Non-pigmented ciliary epithelial cell (primary cell): ENCODE measurements at places on chromosomes 2 and 18.

- DNase-seq: peak; percentile 34
Observed at GRCh38 chr18:54392543-54393023, 34.9 kb downstream of the C18orf54 start.

- no peak for DNase-seq
Observed at GRCh38 chr2:72718876-72719275, 107.0 kb downstream of the EXOC6B start.

GRCh38 chr2:148861367-148861766 is 13.7 kb upstream of the KIF5C start:
- DNase-seq: no peak

DNA sequence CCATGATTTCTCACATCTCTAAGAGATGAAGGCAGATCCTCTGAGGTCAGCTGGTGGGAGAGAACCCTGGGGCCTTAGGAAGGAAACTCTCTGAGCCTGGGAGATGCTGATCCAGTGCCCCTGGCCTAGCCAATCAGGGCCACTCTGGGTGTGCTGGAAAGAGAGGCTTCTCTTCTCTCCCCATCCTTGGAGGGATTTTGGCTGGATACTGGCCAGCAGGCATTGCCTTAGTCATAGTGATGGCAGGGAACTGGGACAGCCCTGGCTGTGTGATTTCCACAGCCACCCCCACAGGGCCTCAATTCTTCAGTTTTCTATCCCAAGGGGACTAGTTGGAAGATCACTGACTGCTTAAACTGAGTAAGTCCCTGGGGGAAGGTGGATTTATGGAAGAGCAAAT is 26.6 kb upstream of the PLB1 start:
- DNase-seq: no peak

DNA sequence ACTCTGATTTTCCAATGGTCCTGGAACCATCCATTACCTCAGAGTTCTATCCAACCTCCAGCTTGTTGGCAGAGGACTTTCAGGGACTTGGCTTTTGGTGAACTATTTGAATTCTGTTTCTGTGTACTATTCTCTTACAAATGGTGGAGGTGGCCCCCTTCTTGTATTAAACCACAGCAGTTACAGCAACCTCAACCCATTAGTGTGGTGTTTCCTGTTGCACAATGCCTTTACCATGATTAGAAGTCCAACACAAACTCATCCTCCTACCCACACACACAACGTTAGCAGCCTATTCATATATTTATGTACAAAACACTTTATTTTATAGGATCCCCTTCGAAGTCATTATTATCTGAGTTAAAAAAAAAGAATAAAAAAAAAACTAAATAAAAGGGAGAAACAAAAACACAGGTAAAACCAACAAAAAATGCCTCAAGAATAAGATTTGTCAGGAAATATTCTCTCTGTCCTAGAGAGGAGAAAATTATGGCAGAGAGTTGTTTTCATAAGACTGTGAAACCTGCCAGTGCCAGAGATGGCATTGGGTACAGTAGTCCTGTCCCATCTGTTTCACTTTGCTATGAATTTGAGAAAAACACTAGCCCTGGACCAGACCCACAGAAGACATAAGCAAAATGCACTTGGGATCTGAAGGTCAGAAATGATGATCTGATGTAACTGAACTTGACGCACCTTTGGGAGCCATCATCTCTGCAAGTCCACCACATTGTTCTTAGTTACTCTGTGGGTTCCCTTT is 1896.0 kb upstream of the PIK3C3 start:
- no peak for DNase-seq

GRCh38 chr18:48674758-48675351 is 136.0 kb downstream of the CTIF start:
- no peak for DNase-seq

- DNase-seq: no peak
Observed at GRCh38 chr18:32427084-32427900, 43.4 kb downstream of the GAREM1 start.

DNA sequence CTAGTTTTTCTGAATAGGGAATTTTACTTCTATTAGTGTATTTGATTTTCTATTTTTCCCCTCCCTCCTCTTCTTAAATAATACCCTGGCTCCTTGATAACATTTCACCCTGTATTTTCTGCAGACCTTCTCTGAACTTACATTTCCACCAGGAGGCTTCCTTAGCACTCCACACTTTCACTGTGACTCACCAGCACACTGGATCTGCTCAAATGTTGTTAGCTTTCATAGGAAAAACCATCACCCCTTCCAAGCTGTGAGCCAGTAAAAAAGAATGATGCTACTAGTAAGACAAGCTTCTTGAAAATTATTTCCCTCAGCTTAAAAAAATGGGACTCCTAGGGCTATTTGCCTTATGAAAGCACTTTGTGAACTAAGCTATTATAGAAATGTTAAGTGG is 16.1 kb downstream of the SUPT7L start:
- no peak for DNase-seq

- DNase-seq: no peak
Observed at GRCh38 chr2:128399256-128399655, 80.6 kb upstream of the HS6ST1 start.

- DNase-seq: no peak
Observed at GRCh38 chr2:175709248-175709647, 292.8 kb downstream of the LNPK start.

DNA sequence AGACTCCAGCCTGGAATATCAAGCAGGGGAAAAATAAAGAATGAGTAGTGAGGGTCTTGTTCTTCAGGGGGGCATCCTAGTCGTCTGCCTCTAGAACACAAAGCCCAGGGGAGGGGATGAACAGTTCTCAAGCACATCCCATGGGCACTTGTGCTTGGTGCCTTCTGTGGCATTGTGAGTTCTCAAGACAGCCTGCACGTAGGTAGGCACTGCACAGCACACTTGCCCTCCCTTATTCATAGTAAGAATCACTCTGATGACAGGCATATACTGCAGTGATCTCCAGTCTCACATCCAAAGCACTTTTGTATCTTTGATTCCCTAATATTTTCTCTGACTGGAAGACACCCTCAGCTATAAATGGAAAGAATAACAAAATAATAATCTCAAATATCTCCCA is 104.7 kb upstream of the CNGA3 start:
- DNase-seq: no peak

DNA sequence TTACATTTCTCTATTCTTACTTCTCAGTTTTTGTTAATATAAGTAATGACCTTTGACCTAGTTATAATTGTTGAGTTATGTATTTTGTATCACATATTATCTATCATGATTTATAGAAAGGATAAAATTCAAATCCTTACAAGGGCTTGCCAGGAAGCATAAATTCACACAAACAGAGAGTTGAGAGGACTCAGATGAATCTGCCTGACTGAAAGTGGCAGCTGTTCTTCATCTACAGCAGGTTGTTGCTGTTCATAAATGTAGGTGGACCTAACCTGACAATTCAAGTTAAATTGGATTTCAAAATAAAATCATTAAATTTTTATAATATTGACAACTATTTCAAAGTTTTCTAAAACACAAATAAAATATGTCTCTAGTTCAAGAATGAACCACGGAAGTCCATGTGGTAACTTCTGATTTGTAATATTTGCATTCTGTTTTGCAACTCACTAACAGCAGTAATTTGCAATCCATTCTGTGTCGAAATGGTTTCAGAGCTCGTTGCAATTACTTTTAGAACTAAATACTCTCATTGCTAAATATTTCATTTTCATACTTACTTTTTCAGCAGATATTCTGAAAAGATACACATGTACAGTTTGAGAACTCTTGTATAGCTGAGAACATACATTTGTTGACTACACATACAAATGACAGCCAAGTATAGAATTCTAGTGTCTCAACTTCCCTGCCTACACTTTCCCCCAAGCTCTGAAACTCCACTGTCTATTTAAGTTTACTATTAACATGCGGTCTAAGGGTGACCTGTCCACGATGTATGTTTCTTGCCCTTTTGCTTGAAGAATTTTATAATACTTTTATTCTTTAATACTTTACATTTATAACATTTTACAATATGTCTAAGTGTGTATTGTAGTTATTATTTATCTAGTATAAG is 25.7 kb downstream of the SCN7A start:
- DNase-seq: no peak

GRCh38 chr2:195861821-195862220 is 204.8 kb downstream of the SLC39A10 start:
- DNase-seq: no peak

DNA sequence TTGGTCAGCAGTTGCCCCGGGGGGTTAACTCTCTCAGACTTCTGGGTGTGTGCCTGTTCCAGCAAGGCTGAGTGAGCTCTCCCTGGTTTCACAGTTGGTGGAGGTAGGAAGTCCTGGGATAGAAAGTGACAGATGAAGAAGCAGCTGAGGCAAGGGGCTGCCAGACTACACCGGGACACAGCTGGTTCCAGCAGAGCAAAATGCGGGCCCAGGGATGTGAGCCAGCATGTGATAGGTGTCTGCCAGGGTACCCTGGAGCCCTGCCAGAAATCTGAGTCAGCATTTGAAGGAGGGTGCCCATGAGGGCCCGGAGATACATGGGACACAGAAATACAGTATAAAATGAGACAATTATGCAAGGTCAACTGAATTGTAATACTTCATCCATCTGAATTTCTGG is 79.3 kb upstream of the LGALSL start:
- no peak for DNase-seq

GRCh38 chr2:212194396-212194795 is 344.2 kb downstream of the ERBB4 start:
- no peak for DNase-seq

DNA sequence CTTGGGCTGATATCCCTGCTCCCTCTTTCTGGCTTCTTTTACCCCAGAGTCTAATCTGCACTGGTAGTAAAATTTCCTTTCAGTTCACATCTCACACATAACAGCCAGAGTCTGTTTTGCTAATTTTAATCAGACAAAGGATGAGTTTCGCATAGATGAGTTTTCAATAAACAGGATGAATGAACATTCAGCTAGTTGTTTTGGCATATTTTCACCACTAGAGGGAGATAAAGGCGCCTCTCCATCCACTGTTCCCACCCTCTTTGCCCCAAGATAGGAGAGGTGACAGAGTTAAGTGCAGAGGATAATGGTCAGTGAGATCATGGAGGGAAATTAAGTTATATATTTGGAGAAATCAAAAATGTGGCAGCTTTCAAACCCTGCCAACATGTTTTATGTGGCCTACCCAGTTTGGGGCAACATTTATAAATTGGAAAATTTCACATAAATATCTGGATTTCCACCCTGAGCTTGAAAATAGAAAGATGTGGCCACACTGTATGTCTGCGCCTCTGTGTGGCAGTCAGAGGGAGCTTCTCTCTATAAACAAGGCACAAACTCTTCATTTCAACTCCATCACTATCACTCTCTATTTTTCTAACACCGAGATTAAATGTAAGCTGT is 48.5 kb upstream of the DTNA start:
- DNase-seq: no peak

DNA sequence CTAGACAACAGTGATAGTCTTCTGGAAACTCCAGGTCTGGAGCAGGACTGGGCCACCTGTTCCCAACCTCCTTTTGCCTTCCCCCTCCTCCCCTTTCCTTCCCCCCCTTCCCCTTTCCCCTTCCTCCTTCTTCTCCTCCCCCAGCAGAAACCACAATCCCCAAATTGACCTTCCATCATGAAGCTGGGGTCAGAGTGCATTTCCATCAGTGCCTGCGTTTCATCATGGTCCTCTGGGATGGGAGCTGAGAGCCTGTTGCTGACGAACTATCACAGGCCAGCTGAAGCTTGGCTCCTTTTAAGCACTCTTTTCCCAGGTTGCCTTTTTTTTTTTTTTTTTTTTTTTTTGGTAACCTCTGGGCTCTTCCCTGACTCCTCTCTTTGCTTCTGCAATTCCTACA is 52.6 kb upstream of the SMAD2 start:
- no peak for DNase-seq

DNA sequence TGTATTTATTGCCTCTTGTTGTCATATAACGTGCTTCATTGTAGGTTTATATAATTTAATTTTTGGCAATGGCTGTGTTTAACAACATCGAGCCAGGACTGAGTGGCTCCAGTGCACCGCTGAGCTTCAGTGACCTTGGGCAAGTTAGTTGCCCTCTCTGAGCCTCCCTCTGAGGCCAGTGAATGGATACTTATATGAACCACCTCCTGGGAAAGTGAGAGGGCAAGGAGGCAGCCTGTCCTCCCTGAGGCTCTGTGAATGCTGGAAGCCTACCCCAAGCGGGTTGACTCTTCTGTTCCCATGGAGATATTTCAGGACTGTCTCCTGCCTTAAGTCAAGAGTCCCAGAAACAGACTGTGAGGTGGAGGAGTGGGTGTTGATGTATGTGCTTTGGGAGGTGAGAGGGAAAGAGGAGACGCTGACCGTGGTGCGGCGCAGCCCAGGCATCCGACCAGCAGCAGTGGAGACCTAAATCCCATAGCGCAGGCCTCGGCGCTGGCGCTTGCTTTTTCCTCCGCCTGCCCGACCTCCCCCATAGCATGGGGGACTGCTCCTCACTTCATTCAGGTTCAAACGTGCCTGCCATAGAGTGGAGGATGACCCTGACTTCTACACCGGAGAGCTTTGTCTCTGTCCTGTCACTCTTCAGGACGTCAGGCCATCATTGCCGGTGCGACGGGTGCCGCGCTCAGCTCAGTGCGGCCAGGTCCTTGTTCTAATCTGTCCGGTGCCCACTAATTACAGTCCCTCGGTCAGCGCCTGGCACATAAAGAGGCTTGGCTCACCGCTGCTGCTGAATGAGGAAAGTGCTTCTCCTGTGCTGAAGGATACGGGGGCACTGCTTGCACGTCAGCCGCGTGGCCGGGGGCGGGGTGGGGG is 167.3 kb upstream of the HS6ST1 start:
- no peak for DNase-seq

DNA sequence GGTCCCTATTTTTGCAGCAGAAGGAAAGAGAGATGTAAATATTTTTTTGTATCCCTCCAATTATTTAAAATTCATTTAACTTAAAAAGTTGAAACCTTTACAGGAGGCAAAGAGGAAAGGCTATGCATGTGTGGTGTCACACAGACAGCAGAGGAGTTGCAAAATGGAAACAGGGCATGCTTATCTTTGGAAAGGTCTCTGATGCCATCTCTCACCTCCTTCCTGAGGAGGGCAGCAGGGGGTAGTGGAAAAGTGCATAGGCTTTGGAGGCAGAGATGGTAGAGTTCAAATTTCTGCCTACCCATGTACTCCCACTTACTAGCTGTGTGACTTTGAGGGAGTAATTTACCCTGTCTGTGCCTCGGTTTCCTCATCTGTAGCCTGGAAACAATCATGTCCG is 99.6 kb upstream of the MCFD2 start:
- no peak for DNase-seq

GRCh38 chr18:55179835-55180234 is 220.6 kb upstream of the CCDC68 start:
- DNase-seq: peak; percentile 10

DNA sequence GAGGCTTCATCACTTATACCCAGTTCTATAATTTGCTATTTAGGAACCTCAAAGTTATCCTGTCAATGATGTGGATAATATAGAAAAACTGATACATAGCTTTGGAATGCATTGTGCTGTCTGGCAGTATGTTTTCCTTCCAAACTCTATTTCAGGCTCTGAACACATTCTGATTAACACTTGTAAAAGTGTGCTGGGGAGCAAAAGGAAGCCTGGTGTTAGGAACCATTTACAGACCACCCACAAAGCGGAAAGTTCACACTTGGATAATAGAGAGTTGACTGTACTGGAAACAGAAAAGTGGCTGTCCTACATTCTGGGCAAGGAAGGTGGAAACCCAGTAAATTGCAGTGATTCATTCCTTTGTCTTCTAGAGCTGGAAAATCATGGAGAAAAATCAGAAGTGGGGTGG is 114.5 kb upstream of the ZFP36L2 start:
- no peak for DNase-seq

- no peak for DNase-seq
Observed at GRCh38 chr2:20538308-20539132, 91.6 kb downstream of the RHOB start.
